Effector memory CD8-positive, alpha-beta T cell (primary cell): ENCODE measurements at places on chromosomes 4 and X.
A peak's percentile ranks its signal among the peaks of the same experiment; 100 is the strongest.

GRCh38 chr4:93700571-93700970 lies 128.0 kb upstream of the ATOH1 start:
- DNase-seq: no peak

GRCh38 chr4:26568446-26568994 lies 15.4 kb upstream of the TBC1D19 start:
- no peak for DNase-seq

DNA sequence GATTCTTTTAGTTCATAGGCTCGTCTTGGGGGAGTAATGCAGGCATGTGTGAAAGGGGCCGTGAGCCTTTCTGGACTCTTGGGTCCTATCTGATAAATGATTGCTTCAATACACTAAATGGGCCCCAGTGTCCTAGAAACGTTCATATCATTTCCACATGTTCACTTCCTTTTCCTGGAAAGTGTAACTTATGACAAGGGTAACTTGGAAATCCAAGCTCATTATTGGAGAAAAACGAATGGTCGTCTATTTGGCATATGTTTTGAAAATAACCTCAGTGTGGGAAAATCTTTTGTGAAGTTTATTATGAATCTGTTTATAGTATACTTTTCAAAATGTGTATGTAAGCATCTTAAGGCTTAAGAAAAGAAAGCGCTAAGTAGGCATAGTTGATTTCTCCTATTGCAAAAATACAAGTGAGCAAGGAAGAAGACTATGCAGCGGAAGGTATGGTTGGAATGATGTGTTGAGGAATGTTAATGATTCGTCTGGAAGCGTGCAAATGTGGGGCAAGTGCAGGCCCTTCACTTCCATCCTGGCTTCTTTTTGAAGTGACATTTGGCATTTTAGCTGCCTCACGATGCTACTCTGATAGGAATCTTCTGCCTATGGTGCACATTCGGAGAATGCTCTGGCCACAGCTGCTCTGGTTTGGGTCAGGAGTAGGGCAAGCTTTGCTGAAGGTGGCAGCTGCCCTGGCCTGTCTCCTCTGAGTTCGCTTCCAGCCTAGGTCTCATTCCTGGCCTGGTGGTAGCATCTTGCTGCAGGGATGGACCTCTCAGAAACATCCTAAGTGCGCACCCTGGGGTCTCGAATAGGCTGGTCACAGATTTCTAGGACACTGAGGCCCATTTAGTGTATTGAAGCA lies 49.5 kb upstream of the STOX2 start:
- DNase-seq: no peak

DNA sequence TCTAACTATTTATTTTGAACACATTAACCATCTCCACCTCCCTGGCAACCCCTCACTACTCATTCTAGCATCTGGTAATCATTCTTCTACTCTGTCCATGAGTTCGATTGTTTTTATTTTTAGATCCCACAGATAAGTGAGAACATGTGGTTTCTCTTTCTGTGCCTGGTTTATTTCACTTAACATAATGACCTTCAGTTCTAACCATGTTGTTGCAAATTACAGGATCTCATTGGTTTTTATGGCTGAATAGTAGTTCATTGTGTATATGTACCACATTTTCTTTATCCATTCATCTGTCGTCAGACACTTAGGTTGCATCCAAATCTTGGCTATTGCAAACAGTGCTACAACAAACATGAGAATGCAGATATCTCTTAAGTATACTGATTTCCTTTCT lies 33.4 kb upstream of the FAM47B start:
- DNase-seq: no peak

DNA sequence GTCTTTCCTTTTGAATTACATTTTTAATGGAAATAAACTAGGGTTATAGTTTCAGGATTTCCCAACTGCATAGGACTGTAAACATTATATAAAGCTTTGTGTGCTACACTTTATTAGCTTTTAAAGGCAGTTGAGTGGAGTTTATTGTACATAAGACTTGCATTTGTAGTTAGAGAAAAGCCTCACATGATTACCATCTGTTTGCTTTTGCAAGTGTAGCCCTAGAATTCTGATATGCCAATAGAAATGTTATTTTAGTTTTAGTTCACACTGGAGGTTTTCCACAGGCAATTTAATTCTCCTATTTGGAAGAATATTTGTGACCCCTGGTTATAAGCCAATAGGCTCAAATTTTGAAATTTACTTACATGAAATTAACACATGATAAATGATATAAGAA lies 41.3 kb upstream of the ANK2 start:
- no peak for DNase-seq

DNA sequence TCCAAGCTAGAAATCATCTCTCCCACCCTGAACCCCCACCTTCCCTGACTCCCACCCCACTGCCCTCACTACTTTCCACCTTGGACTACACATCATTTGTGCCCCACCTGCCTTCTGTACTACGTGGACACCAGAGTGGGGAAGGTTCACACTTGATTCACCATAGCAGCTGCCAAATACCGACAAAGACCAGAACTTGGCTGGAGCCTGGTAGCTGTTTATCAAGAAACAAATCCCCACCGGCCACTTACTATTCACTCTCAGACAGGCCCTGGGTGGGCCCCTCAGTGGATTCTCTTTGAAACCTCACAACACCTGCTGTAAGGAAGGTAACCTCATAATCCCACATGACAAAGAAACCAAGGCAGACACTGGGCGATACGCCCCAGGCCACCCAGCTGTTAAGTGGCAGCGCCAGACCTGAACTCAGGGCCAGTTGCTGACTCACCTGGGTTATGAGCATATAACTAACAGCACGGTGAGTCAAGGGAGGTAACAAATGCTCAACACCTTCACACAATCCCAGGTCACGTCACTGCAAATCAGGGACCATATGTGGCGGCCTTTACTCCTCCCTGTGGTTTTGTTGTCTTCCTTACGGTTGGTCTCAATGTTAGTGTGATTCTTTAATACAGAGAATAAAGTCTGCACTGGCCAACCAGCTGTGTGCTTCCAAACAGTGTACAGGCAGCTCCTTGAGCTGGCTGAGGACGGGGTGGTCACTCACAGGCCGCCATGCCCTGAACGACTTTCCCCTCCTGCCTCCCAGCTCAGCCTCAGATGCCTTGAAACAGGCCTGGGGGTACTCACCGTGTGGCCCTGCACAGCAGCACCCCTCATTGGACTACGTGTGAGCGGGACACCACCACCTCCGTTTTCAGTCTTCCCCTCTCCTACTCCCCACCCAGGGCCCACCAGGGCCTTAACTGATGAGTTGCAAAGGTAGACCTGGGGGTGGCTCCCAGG lies 7.5 kb downstream of the WDR1 start:
- DNase-seq: peak; percentile 28

- DNase-seq: no peak
These were observed 77.2 kb downstream of the ANKRD50 start for GRCh38 chr4:124635331-124635730.

DNA sequence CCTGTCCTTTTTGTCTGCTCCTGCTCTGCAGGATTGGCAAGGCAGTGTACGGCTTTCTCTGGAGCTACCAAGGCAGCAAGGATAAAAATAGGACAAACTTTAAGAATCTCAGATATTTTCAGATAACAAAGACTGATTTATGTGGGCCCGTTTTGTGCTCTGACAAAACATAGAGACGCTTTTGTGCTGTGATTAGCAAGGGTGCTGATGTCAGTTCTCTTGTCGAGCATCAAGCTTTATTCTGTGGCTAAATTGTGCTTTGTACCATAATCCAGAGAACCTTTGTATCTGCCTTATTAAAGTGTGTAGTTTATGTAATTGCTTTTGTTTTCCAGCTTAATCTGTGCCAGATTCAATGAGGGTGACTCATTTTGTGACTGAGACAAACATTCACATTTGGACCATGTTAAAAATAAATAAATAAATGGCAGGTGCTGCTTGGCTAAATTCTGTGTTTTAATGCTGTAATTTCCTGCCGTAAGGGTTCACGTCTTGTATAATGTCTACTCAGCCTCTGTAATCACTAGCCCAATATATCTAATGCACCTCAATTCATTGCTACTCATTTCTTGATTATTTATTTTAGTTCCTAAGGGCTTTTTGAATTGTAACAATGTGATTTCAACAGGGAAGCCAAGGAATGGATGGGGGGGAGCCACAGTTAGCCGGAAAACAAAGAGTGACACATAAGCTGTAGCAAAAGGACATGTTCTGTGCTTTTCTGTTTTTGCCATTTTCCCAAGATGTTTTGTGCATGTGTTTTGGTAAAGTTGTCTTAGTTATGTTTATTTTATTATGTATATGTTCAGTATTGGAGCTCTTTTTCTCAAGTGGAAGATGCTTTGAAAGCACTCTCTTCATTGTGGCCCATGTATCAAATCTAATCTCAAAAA lies 75.1 kb downstream of the GAB1 start:
- no peak for DNase-seq

DNA sequence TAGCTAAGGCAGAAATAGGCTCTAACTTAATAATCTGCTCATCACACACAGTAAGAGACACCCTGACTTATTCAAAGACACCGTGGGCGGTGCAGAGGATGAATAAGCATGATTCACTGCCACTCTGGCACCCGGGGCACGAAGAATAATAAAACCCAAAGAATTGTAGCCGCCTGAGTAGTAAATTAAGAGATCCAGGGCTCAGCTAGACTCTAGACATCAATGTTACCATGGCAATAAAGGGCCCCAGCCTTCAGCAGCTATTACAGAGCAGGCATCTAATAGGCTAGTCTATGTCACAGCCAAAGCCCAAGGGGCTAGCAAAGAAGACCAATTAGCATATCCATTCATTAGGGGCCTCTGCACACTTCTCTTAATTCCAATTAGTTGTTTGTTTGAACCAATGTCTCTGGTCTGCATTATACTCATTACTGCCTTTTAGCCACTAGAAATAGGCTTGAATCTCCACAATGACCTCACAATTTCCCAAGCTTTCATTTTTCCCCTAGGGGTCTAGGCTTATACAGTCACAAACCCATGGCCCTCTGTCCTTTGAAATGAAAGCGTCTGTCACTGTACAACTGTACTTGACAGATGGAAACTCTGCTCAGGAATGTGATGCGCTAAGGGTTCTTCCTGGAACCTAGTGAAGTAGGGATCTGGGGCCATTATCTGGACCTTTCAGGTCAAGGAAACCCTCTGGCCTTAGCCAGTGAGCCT lies 3.0 kb upstream of the ATP1B4 start:
- no peak for DNase-seq

DNA sequence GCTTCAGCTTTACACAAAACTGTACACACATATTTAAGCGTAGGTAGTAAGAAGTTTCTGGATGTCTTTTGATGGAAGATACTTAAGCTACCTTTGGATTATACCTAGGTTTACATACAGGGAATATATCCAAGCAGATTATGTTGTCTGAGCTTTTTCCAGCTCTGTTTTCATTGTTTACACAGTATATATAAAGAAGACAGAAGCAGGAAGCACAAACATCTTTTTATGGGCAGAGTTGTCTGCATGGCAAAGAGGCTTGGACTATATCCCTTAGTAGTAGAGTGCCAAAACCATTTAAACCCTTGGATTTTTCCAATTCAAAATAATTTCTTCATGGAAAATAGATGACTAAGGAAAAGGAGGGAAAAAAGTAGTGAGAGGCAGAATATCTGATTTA lies 329.4 kb upstream of the AGA start:
- DNase-seq: no peak

- no peak for DNase-seq
These were observed 173.7 kb downstream of the PWWP3B start for GRCh38 chrX:106341823-106342222.

DNA sequence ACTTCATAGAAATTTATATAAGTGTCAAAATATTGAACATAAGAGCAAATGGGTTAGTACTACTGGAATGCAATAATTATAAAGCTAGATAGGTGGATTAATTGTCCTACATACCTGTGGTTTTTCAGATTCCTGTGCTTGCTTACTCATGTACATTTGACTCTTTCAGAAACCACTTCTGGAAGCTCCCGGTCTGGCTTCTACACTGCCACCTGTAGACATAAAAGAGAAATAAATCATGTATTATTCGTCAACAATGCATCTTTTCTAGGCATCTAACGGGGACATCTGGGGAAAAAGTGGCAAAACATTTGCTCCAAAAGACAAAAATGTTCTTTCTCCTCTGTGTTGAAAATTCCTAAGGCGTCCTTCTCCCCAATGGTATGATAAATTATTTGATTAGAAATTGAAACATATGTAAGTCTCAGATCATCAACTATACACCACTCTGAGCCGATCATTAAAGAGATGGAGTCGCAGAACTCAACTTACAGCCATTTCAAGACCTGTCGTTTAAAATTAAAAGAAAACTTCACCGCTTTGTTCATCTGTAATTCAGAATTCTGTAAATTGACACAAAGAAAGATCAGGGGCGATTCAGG lies 648.7 kb upstream of the DIPK2B start:
- DNase-seq: no peak

DNA sequence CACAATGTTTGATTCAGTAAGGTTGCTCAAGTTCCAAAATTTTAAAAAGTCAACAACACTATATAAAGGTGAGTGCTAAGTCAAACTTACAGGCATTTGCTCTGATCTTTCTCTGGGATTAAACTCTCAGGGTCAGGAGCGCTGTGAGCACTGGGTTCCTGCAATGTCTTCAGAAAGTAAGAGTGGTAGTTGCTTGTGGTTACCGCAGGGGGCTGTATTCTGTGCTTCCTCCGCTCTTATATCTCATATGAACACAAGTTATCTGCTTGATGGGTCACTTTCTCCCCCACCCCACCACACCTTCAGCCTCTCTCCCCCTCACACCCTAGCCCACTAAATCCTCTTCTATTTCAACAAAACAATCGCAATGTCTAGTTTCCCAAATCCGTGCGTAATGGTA lies 116.4 kb upstream of the IGSF1 start:
- DNase-seq: no peak

DNA sequence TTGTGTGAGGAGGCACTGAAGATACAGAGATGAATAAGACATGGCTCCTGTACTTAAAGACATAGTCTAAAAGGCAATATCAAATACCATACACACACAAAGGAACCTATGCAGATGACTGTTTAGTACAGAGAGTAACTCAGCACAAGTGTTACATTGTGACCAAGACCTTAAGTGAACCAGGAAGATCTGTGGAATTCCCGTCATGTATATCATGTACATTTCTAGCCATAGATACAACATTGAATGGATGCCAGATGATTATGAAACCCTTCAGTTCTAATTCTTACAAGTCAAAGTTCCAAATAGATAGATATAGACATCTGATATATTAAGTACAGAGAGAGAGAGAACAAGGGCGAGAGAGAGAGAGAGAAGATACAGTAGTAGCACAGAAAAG lies 73.2 kb downstream of the PAK3 start:
- no peak for DNase-seq

- DNase-seq: no peak
These were observed 2.2 kb upstream of the GPR78 start for GRCh38 chr4:8577972-8578371.

DNA sequence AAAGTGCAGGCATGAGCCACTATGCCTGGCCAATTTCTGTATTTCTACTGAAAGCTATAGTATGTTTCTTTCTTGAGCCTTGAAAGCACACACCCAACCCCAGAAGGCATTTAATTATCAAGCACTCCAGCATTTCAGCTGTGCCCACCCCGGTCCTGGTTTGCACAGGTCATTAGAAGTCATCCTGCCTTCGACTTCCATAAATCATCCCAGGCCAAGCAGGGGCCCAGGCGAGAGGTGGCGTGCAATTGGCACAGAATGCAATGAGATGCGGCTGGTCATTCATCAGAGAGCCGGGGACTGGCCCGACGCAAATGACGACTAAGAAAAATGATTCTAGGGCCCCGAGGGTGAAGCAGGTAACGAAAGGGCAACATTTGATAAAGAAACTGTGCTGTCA lies 24.8 kb upstream of the CRMP1 start:
- DNase-seq: no peak

GRCh38 chr4:66769441-66769840 lies 775.9 kb downstream of the CENPC start:
- DNase-seq: no peak
